ENCODE measurements at places on chromosomes 3 and 15.

GRCh38 chr3:48404440-48405342 is 25.2 kb downstream of the PLXNB1 start:
- no peak for DNase-seq

GRCh38 chr15:92346063-92346462 is 47.6 kb upstream of the ST8SIA2 start:
- no peak for DNase-seq

DNA sequence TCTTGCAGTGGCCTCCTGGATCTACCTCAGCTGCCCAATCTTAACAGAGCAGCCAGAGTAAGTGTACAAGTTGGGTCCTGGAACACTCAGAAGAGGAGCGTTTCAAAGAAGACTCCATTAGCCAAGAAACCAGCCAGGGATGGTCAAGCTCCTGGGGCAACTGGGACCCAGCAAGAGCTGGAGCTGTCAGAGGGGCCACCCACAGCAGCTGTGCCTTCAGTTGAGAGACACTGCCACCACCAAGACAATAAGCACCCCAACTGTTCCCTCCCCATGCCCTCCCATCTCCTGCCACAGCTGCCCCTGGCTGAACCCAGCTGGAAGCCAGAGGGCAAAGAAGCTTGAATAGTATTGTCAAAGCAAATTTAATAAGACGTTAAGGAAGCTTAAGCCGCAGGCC is 110.6 kb upstream of the TLE3 start:
- DNase-seq: no peak

GRCh38 chr3:37295925-37296324 is 121.5 kb upstream of the LRRFIP2 start:
- no peak for DNase-seq

DNA sequence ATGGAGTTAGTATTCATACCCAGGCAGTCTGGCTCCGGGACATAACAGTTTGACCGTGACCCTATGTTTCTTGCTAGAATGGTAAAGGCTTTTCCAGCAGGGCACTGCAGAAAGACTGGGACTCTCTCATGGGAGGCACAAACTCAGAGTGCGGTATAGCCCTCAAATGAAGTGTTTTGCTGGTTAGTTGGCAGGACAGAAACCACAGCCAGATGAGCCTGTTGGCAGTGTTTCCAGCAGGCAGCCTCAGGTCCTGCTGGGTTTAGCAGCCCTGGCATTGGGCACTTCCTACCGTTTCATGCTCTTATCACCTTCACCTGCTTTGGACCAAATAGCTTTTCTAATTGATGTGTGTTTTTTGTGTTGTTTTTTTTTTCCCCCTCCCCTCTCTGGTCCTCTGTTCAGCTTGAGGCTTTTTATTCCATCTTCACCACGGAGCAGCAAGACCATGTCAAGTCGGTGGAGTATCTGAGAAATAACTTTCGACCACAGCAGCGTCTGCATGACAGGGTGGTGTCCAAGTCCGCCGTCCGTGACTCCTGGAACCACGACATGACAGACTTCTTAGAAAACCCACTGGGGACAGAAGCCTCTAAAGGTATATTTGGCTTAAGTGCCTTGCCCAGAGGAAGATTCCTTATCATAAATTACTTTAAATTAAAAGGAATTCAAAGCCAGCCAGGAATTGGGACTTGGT is 205.6 kb downstream of the FEZF2 start:
- DNase-seq: no peak

DNA sequence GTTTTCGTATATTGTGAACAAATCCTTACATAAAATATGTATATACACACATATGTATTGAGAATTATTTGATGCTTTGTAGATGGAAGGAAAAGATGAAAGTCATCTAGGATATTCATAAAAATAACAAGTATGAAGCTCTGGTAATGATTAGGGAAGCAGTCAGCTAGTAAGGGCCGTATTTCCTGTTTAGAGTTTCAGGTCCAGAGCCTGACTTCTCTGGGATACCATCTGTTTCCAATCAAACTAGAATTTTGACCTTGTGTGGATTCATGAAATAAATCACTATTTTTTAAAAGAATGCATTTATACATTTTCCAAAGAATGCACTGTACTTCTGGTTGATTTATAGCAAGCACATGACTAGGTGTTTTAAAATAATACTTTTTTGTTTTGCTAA is 156.1 kb upstream of the CGNL1 start:
- DNase-seq: no peak

GRCh38 chr3:171262431-171262830 is 197.8 kb downstream of the TNIK start:
- DNase-seq: no peak

DNA sequence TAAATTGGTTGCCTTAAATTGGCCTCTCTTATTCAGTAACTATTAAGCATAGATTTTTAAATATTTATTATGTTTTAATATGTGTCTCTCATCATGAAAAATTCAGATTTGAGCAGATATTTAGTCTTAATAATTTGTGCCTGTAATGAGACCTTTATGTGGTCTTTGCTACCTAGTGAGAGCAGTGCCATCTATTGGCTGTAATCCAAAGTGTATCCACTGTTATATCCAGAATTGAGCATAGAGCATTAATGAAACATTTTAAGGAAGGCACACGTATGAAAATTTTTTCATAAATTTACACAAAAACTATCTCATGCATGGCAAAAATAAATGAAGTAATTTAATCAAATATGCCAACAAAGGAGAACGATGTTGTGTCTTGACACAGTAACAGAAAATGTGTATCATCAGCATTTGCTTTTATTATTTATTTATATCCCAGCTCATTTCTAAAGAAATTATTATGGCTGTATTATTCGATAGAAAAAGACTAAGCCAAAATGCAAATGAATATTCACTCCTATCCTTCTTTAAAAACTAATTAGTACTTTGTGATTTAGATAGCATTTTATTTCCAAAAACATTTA is 203.5 kb downstream of the RSRC1 start:
- no peak for DNase-seq

DNA sequence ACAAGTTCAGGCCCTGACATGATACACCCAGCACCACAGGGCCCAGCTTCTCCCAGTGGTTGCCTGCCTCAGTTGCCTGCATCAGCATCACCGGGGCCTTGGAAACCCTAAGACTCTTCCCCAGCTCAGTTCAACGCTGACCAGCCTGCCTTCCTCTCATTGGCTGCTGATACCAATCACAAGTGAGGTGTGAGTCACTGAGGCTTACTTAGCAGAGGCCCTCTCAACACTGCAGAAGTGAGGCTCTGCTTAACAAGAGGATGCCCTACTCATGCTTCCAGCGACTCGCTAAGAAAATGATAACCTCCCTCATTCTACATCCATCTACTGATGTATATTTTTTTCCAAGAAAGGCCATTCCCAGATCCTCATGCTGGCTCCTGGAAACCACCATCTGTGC is 151.9 kb downstream of the ADAMTS17 start:
- no peak for DNase-seq

DNA sequence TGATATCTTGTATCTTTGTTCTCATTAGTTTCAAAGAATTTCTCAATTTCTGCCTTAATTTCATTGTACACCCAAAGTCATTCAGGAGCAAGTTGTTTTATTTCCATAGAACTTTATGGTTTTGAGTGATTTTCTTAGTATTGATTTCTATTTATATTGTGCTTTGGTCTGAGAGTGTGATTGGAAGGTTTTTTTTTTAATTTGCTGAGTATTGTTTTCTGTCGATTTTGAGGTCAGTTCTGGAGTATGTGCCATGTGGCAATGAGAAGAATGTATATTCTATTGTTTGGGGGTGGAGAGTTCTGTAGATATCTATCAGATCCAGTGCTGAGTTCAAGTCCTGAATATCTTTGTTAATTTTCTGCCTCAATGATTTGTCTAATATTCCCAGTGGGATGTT is 138.4 kb downstream of the MOBP start:
- no peak for DNase-seq

GRCh38 chr3:29181149-29181780 is 99.6 kb upstream of the RBMS3 start:
- no peak for DNase-seq

- DNase-seq: no peak
Observed at GRCh38 chr15:71789616-71790015, 20.7 kb upstream of the NR2E3 start.

- no peak for DNase-seq
Observed at GRCh38 chr3:140470962-140471361, 206.9 kb upstream of the TRIM42 start.

DNA sequence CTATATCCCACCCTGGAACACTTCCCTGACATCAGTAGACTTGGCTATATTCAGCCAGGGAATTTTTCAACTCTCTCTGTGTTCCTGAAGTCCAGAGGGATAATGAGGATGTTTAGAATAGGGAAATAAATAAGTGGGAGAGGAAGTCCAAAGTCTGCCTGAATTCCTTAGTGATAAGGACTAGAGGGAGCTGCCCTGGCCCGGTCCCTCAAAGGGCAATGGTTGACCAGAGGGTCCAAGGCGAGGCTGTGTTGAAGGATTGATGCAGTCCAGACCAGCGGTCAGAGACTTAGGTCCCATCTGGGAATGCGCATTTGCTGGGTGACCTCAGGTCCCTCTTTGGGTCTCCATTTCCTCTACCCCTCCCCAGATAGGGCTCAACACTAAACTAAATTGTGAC is 7.9 kb downstream of the VIPR1 start:
- no peak for DNase-seq

- DNase-seq: no peak
Observed at GRCh38 chr15:38876211-38876610, 311.6 kb upstream of the RASGRP1 start.

GRCh38 chr3:121649645-121650044 is 11.1 kb downstream of the HCLS1 start:
- no peak for DNase-seq

GRCh38 chr3:104385421-104385820 is 981.3 kb upstream of the ALCAM start:
- no peak for DNase-seq

GRCh38 chr3:47003056-47003410 is 23.6 kb downstream of the NBEAL2 start:
- no peak for DNase-seq

All from stimulated activated CD4-positive, alpha-beta T cell treated with anti-CD3 and anti-CD28 coated beads, TNF-alpha, amount 100 ng/mL, for 4 hours (primary cell).